ENCODE measurements at places on chromosomes 2 and 18.

DNA sequence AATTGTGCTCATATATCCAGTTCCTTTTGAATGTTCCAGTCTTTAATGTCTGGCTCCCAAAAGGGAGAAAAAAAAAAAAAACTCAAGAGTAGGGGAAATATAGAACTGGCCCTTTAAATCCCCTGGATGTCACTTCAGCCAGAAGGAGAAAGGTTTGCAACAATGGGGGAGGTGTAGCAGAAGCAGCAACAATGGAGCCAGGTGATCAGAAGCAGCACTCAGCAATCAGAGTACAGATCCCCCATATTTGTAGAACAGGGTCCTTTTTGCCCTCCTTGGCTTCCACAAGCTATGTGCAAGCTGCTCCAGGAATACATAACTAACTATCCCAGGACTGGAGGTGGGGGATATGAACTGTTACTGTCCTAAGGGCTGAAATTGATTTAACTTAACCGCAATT, 25.8 kb upstream of the ZNF397 start:
- DNase-seq, result no peak

DNA sequence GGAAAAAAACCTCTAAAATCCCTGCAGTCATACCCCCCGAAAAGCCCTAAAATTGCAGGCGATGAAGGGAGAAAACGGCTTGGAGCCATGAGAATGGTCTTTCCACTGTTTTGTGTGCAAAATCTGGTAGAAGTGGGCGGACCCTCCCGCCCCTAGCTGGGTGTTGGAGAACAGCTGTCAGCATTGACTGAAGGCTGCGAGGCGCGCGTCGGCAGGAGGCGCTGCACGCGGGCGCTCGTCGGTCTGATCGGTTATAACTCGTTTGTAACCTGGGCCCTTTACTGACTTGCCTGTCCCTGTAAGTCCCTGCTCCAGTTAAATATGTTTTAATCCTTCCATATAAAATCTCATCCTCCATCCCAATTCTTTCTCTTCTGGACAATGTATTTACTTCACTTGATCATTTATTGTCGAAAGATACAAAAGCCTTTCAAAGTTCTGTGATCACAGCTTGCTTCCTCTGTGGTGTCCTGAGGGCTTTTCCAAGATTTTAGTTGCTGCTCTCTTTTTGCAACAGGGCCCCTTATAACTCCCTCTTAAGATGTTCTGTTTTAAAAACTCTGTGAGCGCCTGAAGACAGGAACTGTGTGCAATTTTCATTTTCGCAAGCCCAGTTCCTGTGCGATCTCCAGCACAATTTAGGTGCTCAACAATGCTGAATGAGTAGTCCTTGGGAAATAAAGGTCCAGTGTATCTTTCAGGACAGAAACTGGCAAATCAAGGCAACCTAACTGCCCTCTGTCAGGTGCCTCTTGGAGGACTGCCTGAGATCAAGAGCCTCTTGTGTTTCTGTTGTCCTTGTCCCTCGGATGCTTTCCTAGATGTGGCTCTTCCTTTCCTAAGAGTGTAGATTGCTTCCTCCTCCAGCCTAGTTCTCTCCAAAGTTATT, 918 bp upstream of the HNRNPLL start:
- peak; percentile 89 for DNase-seq

- no peak for DNase-seq
Observed at GRCh38 chr2:16729335-16729734, 63.7 kb upstream of the CYRIA start.

DNA sequence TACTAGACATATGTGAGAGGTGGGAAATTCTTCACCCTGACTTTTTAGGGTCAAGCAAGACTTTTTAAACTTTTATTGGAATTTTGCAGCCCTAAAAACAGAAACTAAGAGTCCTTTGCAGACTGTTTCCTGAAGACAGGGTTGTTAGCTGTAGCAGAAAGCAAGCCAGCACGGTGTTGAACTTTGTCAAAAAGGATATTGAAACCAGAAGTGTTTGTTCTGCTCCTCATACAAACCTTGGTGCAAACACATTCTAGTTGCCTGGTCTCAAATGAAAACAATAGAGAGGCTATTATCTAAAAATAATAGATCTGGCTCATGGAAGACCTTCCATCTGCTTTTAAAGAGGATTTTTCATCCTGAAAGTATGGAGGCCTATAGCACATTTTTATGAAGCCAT, 65.8 kb upstream of the IGFBP5 start:
- no peak for DNase-seq

DNA sequence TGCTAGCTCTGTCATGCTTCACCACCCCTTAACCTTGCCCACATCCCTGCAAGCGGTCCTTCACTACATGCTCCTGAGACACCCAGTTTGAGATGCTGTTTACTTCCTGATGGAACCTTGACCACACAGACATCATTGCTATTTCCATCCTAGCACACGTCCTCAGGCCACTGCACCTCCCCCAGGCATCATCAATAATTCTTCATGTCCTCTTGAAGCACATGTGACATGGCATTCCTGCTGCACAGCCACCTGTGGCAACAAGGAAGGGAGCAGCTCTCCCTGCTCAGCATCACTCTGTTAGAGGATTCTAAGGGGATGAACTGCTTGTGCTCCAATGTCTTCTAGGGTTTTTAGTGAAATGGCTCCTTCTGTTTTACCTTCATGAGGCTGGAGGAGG, 26.1 kb upstream of the ST3GAL5 start:
- DNase-seq, result no peak

GRCh38 chr2:237752761-237753165, 45.8 kb upstream of the RBM44 start:
- peak; percentile 43 for DNase-seq

GRCh38 chr2:107412209-107412904, 414.3 kb upstream of the RGPD4 start:
- DNase-seq, result no peak

- DNase-seq, result no peak
Observed at GRCh38 chr2:159946326-159946999, 116.0 kb downstream of the PLA2R1 start.
